ENCODE measurements at places on chromosomes 5 and 9. TPM values are rescaled to one million over a fixed set of nuclear protein-coding genes. Genes with fewer than 3 reads are reported as not detected.
A peak's percentile ranks its signal among the peaks of the same experiment; 100 is the strongest.

The IL3 gene
- polyA plus RNA-seq: not detected

The CAMK4 gene
- 0.37 TPM for polyA plus RNA-seq

The CER1 gene
- polyA plus RNA-seq: 0.45 TPM

The SLC6A3 gene
- 0.09 TPM for polyA plus RNA-seq

DNA sequence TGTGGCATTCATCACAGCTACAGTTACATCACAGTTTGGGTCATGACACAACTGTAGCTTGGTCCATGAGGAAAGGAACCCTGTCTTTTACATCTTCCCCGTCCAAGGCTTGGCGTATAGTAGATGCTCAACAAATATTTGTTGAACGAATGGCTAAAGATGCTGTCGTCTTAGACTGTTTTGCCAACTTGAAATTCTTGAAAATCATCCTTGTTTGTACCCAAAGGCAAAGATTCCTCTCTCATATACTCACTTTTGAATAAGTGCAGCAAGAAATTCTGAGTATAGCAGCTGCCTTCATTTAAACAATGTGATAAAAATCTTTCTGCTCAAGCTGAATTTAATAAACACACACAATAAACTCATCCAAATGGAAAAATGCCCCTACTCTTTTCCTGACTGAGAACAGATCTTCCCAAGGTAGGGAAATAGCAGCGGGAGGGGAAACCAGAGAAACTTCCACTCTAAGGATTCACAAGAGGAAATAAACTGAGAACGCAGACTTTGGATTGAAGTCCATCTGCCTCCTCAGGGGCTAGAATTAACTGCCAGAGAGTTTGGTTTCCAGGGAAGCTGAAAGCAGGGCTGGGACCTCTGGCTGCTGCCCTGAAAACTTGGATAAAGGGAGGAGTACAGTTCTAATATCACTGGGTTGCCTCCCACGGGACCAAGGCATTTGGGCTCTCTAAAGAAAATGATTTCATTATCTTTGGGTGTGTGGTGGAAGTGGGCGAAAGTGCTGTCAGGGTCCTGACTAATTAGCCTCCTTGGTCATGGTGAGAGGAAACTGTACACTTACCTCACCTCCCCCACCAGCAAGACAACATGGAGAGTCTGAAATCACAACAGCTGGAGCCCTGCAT lies 99.1 kb downstream of the DPYSL3 start:
- H3K27me3 ChIP-seq: no peaks in the 10 kb centered on the region
- no peaks in the 10 kb centered on the region for H3K36me3 ChIP-seq
- no peaks in the 10 kb centered on the region for H3K4me1 ChIP-seq
- peak; percentile 68 for DNase-seq
- no peak overlapping the region for H3K27ac ChIP-seq

- H3K27me3 ChIP-seq: no peaks in the 10 kb centered on the region
- peaks cover 3% of the 10 kb centered on the region for H3K4me1 ChIP-seq
- peak overlapping the region; percentile 55 for H3K27ac ChIP-seq
- no peak overlapping the region for H3K4me3 ChIP-seq
- no peaks in the 10 kb centered on the region for H3K36me3 ChIP-seq
Observed at GRCh38 chr9:69097923-69098593, 62.5 kb downstream of the FXN start.

DNA sequence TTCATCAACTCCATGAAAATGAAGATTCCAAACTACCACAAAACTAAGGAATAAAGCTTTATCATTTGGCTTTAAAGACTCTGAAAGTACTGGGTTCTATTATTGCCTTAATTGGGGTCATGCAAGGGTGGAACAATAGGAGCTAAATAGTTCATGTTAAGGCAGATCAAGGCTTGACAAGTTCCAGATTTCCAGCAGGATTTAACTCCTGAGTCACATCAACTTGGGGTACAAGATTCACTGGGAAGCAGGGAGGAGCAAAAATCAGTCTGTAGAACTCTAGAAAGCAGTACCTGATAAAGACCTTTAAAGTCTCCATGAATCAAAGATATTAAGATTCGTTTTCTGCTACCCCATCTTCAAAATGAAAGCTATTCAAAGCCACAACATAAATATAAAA lies 41.9 kb upstream of the GLRX start:
- no peak overlapping the region for H3K27ac ChIP-seq
- no peak overlapping the region for H3K4me3 ChIP-seq
- no peak for DNase-seq
- H3K36me3 ChIP-seq: no peaks in the 10 kb centered on the region
- H3K4me1 ChIP-seq: no peaks in the 10 kb centered on the region
- H3K27me3 ChIP-seq: no peaks in the 10 kb centered on the region

- peaks cover 4% of the 10 kb centered on the region for H3K36me3 ChIP-seq
- H3K27me3 ChIP-seq: no peaks in the 10 kb centered on the region
- H3K4me1 ChIP-seq: peaks cover 22% of the 10 kb centered on the region
- no peak for DNase-seq
- no peak overlapping the region for H3K4me3 ChIP-seq
- no peak overlapping the region for H3K27ac ChIP-seq
Observed at GRCh38 chr5:139882316-139882715, 86.7 kb downstream of the PSD2 start.

GRCh38 chr9:73067074-73067473 lies 84.6 kb upstream of the ANXA1 start:
- H3K4me3 ChIP-seq: no peak overlapping the region
- no peaks in the 10 kb centered on the region for H3K27me3 ChIP-seq
- DNase-seq: no peak
- H3K27ac ChIP-seq: no peak overlapping the region

Data from kidney (tissue), 22 donors.